GM04503 (cell line): ENCODE measurements at places on chromosomes 11 and 22.

- DNase-seq, result no peak
These were observed 26.5 kb downstream of the MED15 start for GRCh38 chr22:20533879-20534265.

- DNase-seq, result no peak
These were observed 236.3 kb upstream of the SORL1-AS1 start for GRCh38 chr11:121688860-121689614.

DNA sequence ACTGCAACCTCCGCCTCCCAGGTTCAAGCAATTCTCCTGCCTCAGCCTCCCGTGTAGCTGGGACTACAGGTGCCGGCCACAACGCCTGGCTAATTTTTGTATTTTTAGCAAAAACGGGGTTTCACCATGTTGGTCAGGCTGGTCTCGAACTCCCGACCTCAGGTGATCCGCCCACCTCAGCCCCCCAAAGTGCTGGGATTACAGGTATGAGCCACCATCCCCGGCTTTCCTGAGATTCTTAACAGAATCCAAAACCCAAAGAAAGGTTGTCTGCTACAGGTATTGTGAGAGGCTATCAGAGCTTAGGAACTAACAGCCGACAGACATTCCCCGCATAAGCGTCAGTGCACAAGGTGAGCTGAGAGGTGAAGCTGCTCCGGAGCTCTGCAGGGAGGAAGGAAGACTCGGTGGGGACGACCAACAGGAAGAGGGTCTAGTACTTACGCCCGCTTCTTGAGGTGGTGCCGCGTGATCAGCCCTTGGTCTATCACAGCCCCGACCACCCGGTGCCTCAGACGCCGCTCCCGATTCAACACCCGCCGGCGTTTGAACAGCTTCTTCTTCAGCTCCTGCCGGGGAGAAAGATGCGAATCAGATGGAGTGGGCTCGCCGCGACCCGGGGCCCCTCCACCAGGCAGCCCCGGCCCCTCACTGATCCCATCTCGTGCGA, 470 bp downstream of the C11orf98 start:
- no peak for DNase-seq

GRCh38 chr11:121304759-121305158, 12.2 kb downstream of the SC5D start:
- no peak for DNase-seq

DNA sequence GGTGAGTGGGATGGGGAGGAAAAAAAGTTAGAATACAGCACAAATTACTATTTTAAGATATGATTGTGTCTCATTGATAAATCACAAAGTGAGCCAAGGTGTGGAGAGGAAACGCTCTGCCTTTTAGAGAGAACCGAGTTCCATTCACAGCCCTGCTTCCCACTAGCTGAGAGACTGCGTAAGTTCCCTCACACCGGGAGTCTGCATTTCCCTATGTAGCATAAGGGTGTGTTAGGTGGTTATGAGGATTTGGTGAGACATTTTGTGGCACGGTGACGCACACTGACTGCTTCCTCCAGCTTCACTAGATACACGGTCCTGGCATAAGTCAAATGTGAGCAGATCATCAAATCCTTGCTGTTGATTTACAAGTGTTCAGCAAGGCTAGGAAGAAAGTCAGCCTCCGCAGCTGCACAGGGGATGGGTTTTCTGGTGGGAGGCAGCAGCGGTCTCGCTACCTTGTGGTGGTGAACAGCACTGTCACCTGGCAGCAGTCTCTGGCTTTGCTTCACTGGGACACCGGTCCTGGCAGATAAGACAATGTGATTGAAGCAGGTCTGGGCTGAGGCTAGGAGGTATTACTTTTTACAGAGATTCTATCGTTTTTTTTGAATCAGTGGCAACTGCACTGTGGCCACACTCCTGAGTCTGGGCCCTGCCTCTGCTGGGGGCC, 312.2 kb upstream of the B3GAT1 start:
- no peak for DNase-seq

DNA sequence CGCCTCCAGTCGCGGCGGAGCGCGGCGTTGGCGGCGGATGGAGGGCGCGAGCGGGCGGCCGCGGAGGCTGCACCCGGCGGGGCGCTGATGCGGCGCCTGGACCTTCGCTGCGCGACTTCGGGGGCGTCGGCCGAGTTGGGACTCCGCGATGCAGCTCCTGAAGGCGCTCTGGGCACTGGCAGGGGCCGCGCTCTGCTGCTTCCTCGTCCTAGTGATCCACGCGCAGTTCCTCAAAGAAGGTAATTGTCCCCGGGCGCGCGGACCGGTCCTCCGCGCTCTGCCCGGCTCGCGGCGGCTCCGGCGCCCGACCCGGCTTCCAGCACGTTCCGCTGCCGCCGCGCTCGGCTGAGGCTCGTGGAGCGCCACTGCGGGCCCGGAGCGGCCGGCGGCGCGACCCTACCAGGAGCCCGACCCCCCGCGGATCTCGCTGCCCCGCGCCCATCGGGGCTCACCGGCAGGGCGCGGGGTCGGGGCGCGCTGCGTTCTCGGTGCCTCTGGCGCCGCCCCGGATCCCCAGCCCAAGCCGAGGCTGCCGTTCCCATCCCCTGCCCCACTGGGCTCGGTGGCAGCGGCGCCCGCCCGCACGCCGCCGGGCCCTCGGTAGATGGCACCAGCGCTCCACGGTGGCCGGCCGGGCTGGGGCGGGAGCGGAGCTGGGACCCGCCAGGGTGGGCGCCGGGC, 1251.2 kb downstream of the BRD1 start:
- DNase-seq, result no peak

GRCh38 chr11:59899532-59899931, 20.9 kb downstream of the OOSP3 start:
- no peak for DNase-seq

- no peak for DNase-seq
These were observed 522.9 kb downstream of the NTM start for GRCh38 chr11:131893103-131893890.

DNA sequence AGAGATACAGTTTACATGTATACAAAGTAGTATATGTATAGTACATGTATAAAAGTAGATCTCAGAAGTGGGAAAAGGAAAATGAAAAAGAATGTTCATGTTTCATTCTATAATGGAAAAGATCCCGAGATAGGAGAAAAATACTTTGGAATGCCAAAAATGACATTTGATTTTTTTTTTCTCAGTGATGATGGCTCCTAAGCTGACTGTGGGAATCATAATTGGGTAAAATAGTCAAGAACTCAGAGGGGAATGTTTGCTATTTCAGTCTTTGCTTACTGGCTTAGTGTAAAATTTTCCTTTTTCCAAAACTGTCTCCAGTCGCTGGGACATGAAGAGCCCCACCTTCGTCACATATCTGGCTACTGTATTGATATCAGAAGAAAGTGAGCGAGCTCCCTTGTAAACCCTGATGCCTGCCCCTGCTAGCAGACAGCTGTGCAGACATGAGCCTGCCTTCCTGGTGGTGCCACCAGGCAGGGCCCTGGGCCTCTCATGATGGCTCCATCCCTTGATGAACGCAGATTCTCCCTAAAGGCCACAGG, 944.6 kb downstream of the NTM start:
- no peak for DNase-seq

- DNase-seq, result no peak
These were observed 605.3 kb upstream of the B3GAT1 start for GRCh38 chr11:135017296-135017695.

- no peak for DNase-seq
These were observed 1066.1 kb downstream of the BRD1 start for GRCh38 chr22:48761546-48761945.

DNA sequence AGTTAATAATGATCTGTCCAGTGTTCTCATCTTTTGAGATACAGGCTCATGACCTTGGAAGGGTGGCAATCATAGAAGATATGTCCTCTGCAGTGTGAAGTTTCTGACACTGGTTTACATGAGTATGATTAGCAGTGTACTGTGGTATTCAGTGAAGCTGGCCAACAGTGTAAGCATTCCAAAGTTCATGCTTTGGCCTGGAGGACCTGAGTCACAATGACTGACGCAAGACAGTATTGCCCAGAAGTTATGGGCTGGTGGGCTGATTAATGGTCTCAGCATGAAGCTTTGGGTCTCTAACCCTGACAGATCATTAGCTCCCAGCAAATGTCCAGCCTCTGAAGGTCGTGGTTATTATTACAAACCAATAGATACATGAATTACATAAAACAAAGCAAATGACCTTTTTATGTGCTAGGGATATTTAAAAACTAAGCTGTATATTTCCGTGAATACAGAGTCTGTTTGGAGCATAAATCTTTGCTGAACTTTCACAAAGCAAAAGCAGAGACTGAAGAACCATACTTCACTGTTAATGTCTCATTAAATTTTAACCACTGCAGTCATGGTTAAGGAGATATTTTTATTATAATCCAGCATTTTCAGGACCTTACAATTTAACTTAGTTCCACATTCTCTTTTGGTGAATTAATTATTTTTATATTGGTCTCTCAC, 28.3 kb upstream of the USP47 start:
- DNase-seq, result peak; percentile 87

DNA sequence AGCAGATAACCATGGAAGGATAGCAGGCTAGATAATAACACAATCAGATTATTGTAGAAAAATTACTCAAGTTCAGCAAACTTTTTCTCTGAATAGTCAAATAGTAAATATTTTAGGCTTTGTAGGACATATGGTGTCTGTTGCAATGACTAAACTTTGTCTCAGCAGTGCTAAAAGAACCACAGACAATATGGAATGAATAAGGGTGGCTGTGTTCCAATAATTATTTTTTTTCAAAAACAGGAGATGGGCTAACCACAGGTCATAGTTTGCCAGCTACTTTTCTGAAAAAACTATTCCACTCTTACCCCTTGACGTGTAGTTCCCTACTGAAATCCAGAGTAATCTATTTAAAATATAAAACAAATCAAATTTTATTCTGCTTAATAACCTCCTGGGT, 153.9 kb upstream of the LRRC4C start:
- DNase-seq, result peak; percentile 17

DNA sequence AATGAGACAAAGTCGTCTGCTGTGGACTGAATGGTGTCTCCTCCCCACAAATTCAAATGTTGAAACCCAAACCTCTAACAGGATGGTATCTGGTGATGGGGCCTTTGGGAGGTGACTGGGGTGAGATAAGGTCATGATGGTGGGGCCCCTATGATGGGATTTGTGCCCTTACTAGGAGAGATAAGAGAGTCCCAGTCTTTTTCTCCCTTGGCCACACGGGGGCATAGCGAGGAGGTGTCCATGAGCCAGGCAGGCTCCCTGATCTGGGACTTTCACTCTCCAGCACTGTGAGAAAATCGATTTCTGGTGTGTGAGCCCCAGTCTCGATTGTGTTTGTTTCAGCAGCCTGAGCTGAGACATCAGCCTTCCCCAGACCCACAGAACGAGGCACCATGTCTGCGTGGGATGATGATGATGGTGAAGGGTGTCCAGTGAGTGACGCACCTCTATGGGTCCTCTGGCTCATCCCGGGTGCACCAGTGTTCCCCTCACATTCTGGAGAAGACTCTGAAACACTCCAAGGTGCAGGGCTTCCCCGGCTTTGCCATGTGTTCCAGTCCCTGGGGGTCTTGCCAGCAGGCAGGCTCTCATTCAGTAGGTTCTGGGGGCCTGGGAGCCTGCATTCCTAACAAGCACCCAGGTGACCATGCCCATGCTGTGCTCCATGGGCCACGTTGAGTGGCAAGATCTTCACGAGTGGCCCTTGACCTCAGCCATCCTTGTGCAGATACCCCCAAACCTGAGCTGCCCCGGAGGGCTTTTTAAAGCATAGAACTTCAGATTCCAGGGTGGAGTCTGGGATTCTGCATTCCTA, 363.0 kb downstream of the CTTN start:
- no peak for DNase-seq

DNA sequence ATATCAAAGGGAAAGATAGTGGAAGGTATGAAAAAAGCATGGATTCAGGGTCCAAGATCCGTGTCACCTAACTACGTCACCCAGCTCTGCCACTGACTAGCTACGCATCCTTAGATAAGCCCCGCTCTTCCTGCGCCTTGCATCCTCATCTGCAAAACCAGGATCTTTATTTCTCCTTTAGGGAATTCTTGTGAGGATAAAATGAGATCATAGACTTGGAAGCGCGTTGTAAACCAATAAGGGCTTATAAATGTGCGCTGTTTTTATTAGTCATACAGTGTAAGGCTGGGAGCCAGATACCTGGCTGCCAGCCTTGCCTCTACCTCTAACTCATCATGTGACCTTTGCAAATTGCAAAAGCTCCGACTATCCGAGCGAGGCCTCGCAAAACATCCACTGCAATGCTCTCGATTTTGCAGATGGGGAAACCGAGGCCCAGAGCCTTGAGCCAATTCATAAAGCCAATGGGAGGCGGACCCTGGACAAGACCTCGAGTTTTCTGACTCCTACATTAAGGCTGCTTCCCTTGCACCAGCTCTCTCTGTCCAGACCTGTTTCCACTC, 753 bp downstream of the PRPF19 start:
- no peak for DNase-seq

- DNase-seq, result no peak
These were observed 727.7 kb upstream of the ANO5 start for GRCh38 chr11:21465203-21465602.

DNA sequence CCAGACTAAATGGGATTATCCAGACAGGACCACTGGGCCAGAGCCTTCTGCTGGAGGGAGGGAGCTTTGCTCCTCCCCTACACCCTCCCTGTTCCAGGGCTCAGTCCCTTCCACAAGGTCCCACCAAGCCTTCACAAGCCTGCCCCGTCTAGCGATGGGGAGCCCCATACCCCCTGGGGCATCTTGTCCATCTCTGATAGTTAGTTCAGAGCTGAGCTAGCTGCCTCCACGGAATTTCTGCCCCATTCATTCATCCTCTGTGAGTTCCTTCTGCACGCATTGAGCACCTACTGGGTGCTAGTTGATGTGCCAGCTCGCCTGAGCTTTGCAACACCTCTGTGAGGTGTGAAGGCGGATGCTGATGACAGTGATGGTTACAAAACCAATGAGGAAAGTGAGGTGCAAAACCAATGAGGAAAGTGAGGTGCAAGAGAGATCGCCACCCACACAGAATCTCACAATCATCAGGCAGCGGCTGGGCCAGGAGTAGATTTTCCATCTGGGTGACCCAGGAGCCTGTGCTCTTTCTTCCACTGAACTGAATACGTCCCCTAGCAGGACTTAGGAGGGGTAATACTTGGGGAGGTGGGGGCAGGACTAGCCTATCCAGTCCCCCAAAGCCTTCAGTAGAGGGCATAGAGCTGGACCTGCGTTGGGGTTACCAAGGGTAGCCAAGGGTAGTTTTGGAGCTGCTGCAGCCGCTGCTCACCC, 21.5 kb upstream of the CBX7 start:
- DNase-seq, result no peak

- DNase-seq, result no peak
These were observed 15.6 kb upstream of the NECTIN1 start for GRCh38 chr11:119744577-119744976.

DNA sequence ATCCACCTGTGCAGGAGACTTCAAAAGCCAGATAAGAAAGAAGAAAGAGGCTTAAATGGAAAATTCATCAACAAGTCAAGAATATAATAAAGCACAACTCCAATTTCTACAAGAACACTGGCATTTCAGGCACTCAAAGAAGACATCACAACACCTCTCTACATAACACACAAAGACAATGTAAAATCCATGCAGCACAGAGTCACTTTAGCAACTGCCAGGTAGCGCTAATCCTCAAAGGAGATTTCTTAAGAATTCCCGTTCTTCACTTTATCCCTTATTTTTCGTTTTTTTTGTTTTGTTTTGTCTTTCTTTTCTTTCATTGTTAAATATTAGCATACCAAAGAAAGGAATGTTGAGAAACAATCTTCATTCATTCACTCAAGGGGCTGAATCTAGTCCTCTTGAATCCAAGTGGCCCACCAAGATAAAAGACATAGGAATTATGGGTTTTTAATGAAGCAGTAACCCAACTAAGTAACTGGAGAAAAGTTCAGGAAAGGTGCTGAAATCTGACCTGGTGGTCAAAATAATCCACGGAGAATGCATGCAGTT, 95.0 kb downstream of the CADM1 start:
- DNase-seq, result no peak

- no peak for DNase-seq
These were observed 91.0 kb upstream of the ARHGAP32 start for GRCh38 chr11:129283141-129283540.
